ENCODE measurements at places on chromosomes 7 and 10. TPM values are rescaled to one million over a fixed set of nuclear protein-coding genes. Genes with fewer than 3 reads are reported as not detected.
A peak's percentile ranks its signal among the peaks of the same experiment; 100 is the strongest.

DNA sequence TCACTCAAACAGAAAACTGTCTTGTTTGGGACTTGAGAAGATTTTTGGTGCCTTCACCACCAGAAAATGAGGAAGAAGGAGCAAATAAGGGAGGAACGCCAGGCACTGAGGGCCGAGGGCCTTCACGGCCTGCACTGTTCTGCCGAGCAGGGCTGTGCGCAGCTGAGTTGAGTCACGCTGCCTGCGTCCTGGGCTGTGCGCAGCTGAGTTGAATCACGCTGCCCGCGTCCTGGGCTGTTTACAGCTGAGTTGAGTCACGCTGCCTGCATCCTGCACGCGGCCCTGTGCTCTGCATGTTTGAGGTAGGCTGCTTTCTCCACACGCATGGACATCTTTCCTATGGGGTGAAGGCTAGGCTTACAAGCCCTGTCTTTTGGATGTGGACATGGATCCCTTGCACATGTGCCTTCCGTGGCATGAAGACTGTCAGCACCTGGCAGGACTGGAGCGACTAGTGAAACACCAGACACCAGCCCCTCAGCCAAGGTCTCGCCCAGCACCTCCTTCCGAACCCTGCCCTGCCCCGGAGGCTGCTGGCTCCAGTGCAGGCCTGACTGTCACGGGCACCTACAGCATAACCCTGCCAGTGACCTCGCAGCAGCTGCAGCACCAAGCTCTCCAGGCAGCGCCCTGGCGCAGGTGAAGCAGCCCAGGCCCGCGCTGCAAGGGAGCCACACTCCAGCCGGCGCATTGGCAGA lies 96.7 kb downstream of the HTR5A start:
- no peaks in the 10 kb centered on the region for H3K4me1 ChIP-seq
- H3K27me3 ChIP-seq: no peaks in the 10 kb centered on the region
- DNase-seq: no peak
- no peaks in the 10 kb centered on the region for H3K36me3 ChIP-seq
- peak overlapping the region; percentile 42 for H3K27ac ChIP-seq

The C7orf57 gene
- not detected for total RNA-seq

- no peak overlapping the region for H3K4me3 ChIP-seq
- no peaks in the 10 kb centered on the region for H3K27me3 ChIP-seq
- no peaks in the 10 kb centered on the region for H3K4me1 ChIP-seq
These were observed 199.4 kb downstream of the KIAA1217 start for GRCh38 chr10:24408365-24408764.

DNA sequence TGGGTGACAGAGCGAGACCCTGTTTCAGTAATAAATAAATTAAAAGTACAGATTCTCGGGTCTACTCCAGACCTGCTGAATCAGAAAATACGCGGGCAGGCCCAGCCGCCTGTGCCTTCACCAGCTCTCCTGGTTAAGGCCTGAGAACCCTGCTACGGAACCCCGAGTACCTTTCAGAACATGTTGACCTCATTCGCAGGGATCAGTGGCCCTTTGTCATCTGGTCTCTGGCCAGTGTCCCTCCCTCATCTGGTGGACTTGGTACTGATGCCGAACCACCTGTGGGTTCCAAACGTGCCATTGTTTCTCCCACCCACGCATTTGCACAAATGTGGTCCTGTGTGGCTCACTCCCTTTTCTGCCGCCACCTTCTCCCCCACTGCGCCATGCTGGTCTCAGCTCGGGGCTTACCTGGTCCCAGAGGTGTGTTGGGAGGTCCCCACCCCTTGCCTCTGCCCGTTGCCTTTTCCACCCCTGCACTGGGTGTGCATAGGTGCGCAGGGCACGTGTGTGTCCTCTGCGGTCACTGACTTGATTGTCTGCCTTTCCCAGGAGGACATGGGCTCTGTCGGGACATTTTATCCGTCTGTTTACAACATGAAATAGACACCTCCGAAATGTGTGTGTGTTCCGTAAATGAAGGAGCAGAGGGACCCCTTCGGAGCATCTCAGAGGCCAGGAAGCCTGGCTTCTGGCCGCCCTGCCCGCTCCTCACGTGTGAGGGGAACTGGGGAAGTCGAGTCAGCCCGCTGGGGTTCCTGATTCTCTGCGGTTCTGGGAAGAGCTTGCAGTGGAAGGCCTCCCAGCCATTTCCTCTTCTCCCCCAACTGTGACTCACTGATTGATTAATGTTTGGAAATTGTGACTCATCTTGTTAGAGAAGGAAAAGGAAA lies 135.2 kb downstream of the CUX1 start:
- H3K36me3 ChIP-seq: no peaks in the 10 kb centered on the region
- H3K4me3 ChIP-seq: no peak overlapping the region

- H3K27me3 ChIP-seq: no peaks in the 10 kb centered on the region
- no peak for DNase-seq
- peak overlapping the region; percentile 55 for H3K4me3 ChIP-seq
- peaks cover 2% of the 10 kb centered on the region for H3K36me3 ChIP-seq
- H3K27ac ChIP-seq: peak overlapping the region; percentile 63
- H3K4me1 ChIP-seq: peaks cover 19% of the 10 kb centered on the region
These were observed 119.8 kb downstream of the PRPF18 start for GRCh38 chr10:13706604-13707003.

- H3K4me3 ChIP-seq: no peak overlapping the region
- H3K27me3 ChIP-seq: no peaks in the 10 kb centered on the region
- no peaks in the 10 kb centered on the region for H3K4me1 ChIP-seq
- no peak overlapping the region for H3K27ac ChIP-seq
These were observed 173.4 kb downstream of the IMMP2L start for GRCh38 chr7:111388912-111389311.

DNA sequence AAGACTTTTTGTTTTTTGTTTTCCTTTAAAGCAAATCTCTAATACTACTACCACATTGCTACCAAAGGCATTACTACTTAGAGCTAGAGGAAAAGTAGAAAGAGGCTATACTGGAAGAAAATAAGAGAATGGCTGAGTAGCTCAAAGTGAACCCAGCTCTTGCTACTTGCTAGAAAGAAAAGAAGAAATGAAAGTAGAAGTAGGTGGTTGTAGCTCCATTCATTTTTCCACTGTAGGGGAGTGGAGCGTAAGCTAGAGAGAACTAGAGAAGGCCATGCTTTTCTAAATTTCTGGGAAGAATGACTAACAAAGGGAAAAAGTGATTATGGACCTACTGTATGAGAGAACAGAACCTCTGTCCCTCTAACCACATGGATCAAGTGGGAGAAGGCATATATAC lies 184.4 kb downstream of the PON1 start:
- no peaks in the 10 kb centered on the region for H3K27me3 ChIP-seq
- no peak overlapping the region for H3K27ac ChIP-seq
- no peak overlapping the region for H3K4me3 ChIP-seq
- no peaks in the 10 kb centered on the region for H3K36me3 ChIP-seq
- DNase-seq: no peak

DNA sequence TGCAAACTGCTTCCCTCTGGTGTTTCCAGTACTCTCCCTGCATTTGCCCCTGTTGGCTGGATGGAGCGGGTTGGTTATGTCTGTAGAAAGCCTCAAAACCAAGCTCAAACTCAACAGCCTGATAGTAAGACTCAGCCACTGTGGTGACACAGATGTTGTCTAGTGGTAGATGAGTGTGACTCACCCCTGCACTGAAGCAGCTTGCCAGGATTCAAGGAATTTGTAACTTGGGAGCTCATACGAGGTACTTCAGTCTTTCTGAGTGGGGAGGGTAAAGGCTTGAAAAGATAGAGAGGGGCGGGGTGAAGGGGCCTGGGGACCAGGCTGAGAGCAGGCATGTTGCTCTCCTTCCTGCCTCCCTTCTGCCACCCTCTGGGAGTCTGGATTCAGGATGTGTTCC lies 22.9 kb upstream of the AQP1 start:
- H3K27me3 ChIP-seq: no peaks in the 10 kb centered on the region
- H3K4me3 ChIP-seq: no peak overlapping the region

DNA sequence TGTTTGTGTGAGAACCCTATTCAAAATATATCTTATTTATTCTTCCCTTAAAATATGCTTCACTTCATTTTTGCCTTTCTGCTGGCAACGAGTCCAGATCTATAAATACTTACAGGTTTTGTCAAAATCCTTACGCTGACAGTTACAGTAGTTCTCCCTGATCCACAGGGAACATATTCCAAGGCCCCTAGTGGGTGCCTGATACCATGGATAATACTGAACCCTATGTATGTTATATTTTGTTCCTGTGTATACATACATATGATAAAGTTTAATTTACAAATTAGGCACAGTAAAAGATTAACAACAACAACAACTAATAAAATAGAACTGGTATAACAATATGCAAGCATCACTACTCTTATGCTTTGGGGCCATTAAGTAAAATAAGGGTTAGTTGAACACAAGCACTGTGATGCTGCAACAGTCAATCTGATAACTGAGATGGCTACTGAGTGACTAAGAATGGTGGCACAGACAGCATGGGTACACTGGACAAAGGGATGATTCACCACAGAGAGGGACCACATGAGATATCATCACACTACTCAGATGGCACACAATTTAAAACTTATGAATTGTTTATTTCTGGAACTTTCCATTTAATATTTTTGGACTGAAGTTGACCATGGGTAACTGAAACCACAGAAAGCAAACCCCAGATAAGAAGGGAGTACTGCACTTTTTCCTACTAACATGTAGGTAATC lies 29.4 kb upstream of the PCGF5 start:
- H3K4me3 ChIP-seq: no peak overlapping the region
- no peak for DNase-seq
- peaks cover 33% of the 10 kb centered on the region for H3K4me1 ChIP-seq
- no peaks in the 10 kb centered on the region for H3K27me3 ChIP-seq
- no peak overlapping the region for H3K27ac ChIP-seq

The LYZL1 gene
- not detected for total RNA-seq

The CACNA2D1 gene
- 7.2 TPM for total RNA-seq

DNA sequence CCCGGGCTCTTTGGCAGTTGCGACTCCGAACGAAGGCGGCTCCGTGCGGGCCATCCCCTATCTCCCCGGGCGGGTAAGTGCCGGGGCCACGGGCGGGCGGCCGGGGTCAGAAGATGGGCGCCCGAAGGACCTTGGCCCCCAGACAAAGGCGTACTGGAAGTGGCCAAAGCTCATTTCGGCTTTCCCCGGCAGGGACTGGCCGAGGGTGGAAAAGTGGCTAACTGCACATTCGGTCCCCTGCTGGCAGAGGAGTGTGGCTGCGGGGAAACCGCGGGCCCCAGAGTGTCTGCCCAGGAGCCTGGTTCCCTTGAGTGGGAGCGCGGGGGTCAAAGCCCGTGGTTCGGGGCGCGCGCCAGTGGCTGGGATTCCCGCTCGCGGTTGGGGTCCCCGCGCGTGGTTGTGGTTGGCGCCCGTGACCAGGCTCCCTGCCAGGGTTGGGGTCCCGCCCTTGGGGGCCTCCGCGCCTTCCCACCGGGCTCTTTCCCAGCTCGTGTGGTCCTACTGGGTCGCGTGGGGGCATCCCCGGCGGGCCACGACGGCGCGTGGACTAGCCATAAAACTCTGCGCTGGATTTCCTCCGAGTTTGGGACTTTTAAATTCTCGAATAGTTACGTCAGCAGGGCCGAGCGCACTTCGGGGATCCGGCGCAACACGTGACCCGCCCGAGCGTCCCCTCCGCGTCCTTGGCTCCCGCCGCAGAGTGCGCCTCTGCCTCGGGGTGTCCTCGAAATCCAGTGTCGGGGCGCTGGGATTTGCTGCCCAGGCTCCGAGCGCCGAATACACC lies 124.4 kb downstream of the TACC2 start:
- peak overlapping the region; percentile 99 for H3K27ac ChIP-seq
- peak overlapping the region; percentile 74 for H3K4me3 ChIP-seq
- peaks cover 24% of the 10 kb centered on the region for H3K27me3 ChIP-seq
- peaks cover 50% of the 10 kb centered on the region for H3K4me1 ChIP-seq
- peak; percentile 69 for DNase-seq

DNA sequence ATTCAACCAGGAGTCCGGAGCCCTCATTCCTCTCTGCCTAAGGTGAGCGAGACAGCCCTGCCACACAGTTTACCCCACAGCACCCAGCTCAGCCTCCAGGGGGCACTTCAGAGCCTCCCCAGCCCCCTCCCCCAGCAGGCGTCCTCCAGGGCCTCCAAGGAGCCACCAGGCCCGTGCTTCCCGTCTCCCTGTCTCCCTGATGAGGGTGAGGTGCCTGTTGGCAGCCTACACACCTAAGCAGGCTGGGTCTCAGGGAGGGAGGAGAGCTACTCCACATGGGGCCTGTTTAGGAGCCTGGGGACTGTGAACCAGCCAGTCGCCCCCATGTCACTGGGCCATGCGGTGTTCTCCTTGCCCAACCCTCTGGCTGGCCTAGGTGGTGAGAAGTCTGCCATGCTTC lies 28.9 kb upstream of the TRIM8 start:
- no peak overlapping the region for H3K4me3 ChIP-seq
- no peak for DNase-seq
- no peaks in the 10 kb centered on the region for H3K27me3 ChIP-seq
- peaks cover 37% of the 10 kb centered on the region for H3K36me3 ChIP-seq
- H3K27ac ChIP-seq: peak overlapping the region; percentile 10
- peaks cover 59% of the 10 kb centered on the region for H3K4me1 ChIP-seq

- H3K4me1 ChIP-seq: peaks cover 2% of the 10 kb centered on the region
- no peak for DNase-seq
- no peaks in the 10 kb centered on the region for H3K36me3 ChIP-seq
- no peak overlapping the region for H3K4me3 ChIP-seq
- no peaks in the 10 kb centered on the region for H3K27me3 ChIP-seq
These were observed 5.6 kb upstream of the PSTK start for GRCh38 chr10:122974543-122975064.
